ENCODE measurements at places on chromosomes 2 and 18.

- DNase-seq: no peak
Measured at GRCh38 chr18:13051159-13051558, 60.0 kb downstream of the CEP192 start.

- no peak for DNase-seq
Measured at GRCh38 chr18:33264566-33264965, 176.0 kb downstream of the CCDC178 start.

GRCh38 chr2:127655209-127656073 lies 9.5 kb downstream of the GPR17 start:
- no peak for DNase-seq

DNA sequence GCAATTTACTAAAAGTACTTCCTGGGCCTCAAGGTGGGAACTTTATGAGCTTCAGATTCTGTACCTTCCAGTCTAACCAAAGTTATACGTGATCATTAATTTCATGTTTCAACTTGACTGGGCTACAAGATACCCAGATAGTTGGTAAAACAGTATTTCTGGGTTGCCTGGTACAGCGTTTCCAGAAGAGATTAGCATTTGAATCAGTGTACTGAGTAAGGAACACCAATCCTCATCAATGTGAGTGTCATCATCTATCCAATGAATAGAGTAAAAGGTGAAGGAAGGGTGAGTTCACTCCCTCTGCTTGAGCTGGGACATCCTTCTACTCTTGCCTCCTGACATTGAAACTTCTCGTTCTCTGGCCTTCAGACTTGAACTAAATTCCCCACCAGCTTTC lies 274.5 kb upstream of the ID2 start:
- no peak for DNase-seq

GRCh38 chr2:54598347-54599325 lies 124.8 kb upstream of the EML6 start:
- no peak for DNase-seq

DNA sequence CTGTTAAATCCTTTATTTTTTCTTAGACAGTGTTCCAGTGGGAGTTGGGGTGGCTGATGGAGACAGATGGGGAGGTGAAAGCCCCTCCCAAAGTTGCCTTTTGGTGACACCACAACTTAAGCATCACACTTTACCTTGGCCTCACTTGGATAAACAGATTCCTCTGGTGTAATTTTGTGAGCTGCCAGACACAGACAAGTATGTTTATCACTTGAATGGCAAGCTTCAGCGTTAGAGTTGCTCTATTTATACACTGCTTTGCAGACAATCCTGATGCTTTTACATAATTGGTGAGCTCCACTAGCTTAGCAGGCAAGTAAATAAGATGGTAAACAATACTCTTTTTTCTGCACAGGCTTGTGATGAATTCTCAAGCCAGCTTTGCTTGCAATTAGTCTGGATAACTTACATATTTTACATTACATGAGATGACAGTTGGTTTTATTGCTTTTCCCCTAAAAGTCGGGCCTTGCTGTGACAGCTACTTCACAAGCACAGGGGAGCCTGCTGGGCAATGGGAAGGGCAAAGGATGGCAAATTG lies 226.2 kb downstream of the SLC8A1 start:
- DNase-seq: no peak

GRCh38 chr18:45680066-45680690 lies 43.8 kb upstream of the SLC14A1 start:
- no peak for DNase-seq

- no peak for DNase-seq
Measured at GRCh38 chr2:3588084-3588483, 6.8 kb upstream of the COLEC11 start.

DNA sequence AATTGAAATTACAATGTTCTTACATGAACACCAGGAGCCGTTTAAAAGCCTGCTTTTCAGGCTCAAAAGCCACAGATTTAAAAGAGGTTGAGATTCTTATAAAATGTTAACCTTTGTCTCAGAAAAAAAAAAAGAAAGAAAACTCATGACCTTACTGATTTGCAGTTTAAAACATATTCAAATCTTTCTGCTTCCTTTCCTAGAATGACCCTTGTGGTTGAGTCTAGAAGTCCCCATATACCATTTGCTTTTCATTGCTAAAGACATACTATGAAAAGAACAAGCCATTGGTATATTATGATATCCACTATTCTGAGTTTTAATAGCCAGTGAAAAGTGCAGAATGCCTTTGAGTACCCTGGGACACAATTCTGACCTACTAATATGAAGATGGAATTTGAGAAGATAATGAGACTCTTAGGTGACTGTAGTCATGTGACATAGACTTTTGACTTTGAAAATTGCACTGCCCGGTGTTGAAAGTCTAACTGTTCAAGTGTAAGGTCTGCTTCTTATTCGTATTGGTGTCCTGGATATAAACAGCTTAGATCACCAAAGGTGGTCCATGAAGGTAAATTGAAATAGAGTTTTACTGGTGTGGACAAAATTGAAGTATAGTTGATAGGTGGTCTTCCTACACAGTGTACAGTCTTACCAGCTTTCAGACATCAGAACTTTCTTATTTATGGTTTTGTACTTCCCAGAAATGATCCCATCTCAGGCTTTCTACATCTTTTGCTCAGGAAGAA lies 117.0 kb downstream of the DOCK10 start:
- DNase-seq: no peak

DNA sequence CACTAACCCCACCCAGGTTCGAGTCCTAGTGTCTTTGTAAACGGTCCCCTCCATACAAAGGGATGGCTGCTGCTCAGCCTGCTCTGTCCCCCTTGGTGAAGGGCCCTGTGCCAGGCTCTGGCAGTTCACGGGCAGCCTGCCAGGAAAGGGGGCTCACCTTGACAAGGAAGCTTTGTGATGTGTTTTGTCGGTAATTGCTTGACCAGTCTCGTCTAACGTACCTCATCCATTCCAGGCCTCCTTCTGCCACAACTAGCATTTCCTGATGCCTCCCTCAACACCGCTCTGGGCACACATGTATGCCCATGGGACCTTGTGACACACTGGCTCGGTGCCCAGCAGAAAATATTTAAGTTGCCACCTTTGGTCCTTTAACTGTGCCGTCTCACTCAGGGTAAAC lies 171.9 kb downstream of the KLHL29 start:
- no peak for DNase-seq

DNA sequence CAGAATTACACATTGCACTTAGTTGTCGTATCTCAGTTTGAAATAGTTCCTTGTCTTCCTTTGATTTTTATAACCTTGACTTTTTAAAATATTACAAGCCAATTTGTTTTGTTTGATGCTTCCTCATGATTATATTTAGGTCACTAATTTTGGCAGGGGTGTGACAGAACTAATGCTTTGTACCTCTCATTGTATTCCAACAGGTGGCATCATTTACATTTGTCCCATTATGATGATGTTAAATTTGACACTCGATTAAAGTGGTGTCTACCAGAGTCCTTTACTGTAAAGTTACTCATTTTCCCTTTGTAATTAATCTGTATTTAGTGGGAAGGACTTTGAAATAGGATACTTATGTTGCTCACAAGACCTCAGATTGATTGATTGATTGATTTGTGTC lies 21.5 kb upstream of the MFSD2B start:
- DNase-seq: no peak

GRCh38 chr2:221106241-221106640 lies 465.9 kb downstream of the EPHA4 start:
- DNase-seq: no peak

- no peak for DNase-seq
Measured at GRCh38 chr2:63189026-63189425, 138.4 kb downstream of the OTX1 start.

DNA sequence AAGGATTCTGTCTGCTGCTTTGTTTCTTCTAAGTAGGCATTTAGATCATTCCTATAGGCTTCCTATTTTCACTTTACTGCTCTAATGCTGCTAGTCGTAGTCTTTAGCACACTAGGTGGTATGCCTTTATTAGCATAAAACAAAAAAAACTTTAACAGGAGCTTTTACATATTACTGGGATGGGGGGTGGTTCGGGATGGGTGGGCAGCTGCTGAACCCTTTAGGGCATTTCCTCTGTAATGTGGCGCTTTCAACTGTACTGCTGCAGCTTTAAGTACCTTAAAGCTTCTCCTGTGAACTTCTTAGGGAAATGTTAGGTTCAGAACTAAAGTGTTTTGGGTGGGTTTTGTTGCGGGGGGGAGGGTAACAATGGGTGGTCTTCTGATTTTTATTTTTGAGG lies 41.3 kb downstream of the ACTR2 start:
- DNase-seq: no peak

GRCh38 chr2:70344195-70344594 lies 42.3 kb upstream of the FAM136A start:
- DNase-seq: no peak

DNA sequence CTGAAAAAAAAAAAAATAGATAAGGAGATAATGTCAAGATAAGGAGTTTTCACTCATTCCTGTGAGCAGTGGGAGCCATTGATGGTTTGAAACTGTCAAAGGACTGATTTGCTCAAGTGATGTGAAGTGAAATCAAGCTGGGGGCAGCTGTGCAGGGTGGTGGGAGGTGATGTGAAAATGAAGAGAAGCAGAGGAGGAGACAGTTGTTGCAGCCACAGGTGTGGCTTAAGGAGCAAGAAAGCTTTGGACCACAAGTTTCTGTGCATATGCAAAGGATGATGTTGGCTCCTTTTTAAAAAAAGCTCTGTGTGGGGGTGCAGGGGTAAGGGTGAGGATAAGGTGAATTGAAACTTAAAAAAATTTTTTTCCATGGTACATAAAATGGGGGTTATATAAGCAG lies 8.3 kb downstream of the EFR3B start:
- no peak for DNase-seq

GRCh38 chr2:134169788-134170187 lies 84.1 kb upstream of the MGAT5 start:
- no peak for DNase-seq

- no peak for DNase-seq
Measured at GRCh38 chr2:144896341-144896740, 376.4 kb upstream of the ZEB2 start.

DNA sequence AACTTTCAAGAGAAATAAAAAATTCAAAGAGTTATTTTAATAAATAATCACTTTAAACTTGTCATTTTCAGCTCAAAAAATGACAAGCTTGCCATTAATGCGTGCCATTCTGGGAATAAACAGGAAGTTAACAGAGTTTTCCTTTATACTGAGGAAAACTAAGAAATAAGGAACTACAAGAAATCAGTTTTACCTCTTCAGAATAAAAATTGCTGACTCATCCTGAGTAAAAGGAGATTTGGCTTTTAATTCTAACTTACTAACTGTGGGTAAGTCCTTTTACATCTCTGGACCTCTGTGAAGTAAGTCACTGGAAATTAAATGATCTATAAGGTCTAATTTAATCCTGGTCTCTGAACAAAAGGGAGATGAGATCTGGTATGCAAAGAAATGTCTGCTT lies 16.1 kb downstream of the CEBPZ start:
- no peak for DNase-seq

DNA sequence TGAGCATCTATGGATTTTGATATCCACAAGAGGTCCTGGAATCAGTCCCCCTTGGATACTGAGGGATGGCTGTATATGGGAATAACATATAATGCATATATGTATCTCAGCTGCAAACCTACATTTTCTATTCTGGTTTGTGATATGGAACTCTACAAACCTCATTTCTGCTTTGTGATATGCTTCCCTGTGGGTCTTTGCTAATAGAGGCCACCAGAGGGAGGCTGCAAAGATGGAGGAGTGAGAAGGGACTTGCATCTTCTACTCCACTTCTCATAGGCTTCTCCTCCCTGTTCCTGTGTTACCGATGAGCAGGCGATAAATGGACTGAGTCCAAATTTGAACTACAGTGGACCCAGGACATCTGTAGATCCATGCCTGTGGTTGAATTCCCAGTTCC lies 37.8 kb downstream of the ARID5A start:
- DNase-seq: no peak

DNA sequence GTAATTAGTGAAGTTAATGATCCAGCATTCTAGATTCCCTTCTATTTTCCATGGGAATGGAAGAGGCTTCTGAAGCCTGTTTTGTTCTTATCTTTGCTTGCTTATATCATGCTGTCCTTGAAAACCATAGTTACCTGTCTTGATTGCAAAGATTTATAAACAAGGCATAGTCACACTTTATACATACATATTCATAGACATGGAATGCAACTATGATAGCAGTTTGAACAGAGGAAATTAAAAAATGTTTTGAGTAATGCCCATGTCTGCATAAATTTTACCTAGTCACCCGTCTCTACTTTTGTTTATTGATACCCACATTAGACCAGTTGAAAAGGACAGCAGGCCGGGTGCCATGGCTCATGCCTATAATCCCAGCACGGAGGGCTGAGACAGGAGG lies 289.0 kb downstream of the PTPRM start:
- no peak for DNase-seq

DNA sequence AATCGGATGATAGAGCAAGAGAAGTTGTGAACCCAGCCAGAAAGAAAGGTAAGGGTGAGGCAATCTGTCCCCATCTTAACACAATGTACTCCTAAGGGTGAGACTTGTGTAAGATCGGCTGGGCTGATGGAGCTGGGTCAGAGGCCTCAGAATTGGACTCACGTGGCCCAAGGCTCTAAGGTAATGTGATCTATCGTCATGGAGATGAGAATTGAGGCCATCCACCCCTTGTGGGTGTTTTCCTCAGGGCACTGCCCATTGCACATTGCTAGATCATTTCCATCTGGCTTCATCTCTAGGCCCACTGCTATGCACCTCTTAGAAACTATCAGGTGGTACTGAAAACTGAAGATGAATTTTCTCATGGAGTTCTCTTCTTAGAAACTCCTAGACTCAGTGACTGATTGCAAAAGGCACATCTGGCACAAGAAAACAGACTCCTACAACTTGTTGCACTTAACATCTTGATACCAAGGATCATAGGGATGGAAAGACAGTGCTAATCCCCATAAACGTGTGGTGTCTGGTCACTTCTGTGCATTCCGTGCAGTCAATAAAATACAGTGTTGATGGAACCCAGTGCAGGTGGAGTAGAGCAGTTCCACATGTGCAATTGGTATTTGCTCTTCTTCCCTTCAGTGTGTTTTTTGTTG lies 228.9 kb upstream of the FOSL2 start:
- no peak for DNase-seq

DNA sequence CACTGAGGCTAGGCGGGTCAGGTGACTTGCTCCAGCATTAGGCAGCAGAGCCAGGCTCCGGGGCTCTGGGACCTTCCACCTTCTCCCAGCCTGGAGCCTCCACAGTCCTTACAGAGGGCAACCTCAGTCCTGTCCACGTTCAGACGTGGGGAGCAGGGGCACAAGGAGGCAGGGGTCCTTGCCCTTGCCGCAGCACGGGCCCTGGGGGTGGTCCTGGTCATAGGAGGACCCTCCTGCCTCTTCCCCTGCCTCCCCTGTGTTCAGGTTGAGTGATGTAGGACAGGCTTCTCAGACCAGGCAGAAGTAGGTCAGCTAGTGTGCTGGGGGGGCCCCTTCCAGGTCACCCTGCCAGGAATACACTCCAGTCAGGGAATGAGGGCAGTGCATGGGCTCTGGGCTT lies 5.4 kb upstream of the ARHGEF4 start:
- DNase-seq: no peak

- no peak for DNase-seq
Measured at GRCh38 chr2:115574667-115575066, 1132.2 kb downstream of the DPP10 start.

- no peak for DNase-seq
Measured at GRCh38 chr2:129744649-129745048, 234.8 kb upstream of the RAB6C start.
